ENCODE measurements at places on chromosomes 13 and 19. TPM values are rescaled to one million over a fixed set of nuclear protein-coding genes. Genes with fewer than 3 reads are reported as not detected.

Gene MYBPC2
- polyA plus RNA-seq: not detected

Gene FPR1
- polyA plus RNA-seq: not detected

Gene PIAS4
- polyA plus RNA-seq: 0.59 TPM

Gene GPR183
- polyA plus RNA-seq: not detected

Gene ADM5
- polyA plus RNA-seq: 1.7 TPM

Gene MRPS31
- polyA plus RNA-seq: 31.3 TPM

Gene MTUS2
- 14.4 TPM for polyA plus RNA-seq

Gene PPM1N
- polyA plus RNA-seq: 0.30 TPM

Gene CCDC8
- polyA plus RNA-seq: not detected

Gene FLT3
- not detected for polyA plus RNA-seq

Gene RRAS
- polyA plus RNA-seq: 2.0 TPM

Gene PIP5K1C
- polyA plus RNA-seq: 6.6 TPM

Gene EFNA2
- polyA plus RNA-seq: not detected

Gene EIF3K
- polyA plus RNA-seq: 469 TPM

Gene BRME1
- not detected for polyA plus RNA-seq

Gene LYL1
- polyA plus RNA-seq: not detected

Gene LACC1
- 4.7 TPM for polyA plus RNA-seq

Gene MTMR6
- 27.0 TPM for polyA plus RNA-seq

Gene ICAM1
- polyA plus RNA-seq: not detected

Gene CEACAM19
- not detected for polyA plus RNA-seq

Gene TRIP10
- polyA plus RNA-seq: not detected

Gene PSG5
- not detected for polyA plus RNA-seq

Gene SLAIN1
- 7.6 TPM for polyA plus RNA-seq

Gene NLRP9
- polyA plus RNA-seq: not detected

Gene ZNF677
- polyA plus RNA-seq: 18.1 TPM

Gene DACH1
- polyA plus RNA-seq: 62.9 TPM

Gene CRB3
- not detected for polyA plus RNA-seq

All from Purkinje cell (primary cell).